IPS DF 19.7 (cell line): ENCODE measurements at places on chromosomes 7 and 10.

- DNase-seq: no peak
Measured at GRCh38 chr7:53302496-53303246, 267.2 kb downstream of the POM121L12 start.

- DNase-seq: no peak
Measured at GRCh38 chr10:86863484-86863842, 94.0 kb downstream of the MMRN2 start.

GRCh38 chr7:43244784-43245183, 132.3 kb downstream of the HECW1 start:
- DNase-seq: no peak

DNA sequence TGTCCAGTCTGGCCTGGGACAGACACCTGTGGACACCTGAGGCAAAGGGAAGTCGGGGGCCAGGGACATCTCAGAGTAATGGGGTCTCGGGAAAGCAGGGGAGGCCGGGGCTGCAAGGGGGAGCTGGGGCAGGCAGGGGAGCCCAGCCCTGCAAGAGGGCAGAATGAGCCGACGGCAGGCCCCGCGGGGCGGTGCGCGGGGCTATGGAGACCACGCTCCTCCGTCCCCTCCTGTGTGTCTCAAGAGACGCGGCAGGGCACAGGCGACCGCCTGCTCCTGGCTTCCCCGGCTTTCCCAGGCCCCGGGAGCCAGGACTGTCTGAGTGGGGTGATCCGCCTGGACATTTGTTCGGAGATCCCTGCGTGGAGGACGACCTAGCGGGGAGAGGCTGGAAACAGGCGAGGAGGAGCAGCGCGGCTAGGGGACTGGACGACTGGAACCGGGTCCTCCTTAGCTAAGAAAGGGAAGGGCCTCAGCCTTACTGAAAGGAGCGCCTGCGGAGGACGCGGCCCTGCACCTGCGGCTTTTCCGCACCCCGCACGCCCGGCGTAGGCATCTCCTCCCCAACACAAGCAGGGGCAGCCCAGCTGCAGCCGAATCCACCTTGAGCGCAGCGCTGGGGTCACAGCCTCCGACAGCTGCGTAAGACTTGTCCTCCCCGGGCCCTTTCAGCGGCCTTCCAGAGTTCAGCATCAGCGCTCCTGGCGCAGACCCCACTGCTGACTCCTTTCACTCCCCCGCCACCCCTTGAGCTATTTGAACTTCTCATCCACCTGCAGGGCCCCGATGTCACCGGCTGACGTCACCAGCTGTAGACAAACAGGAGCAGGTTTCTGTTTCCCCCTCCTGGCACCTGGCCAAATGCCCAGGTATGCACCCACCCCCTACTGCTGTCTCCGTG, 176.4 kb downstream of the ZNF248 start:
- DNase-seq: no peak

GRCh38 chr10:24462889-24463552, 254.1 kb downstream of the KIAA1217 start:
- DNase-seq: no peak

DNA sequence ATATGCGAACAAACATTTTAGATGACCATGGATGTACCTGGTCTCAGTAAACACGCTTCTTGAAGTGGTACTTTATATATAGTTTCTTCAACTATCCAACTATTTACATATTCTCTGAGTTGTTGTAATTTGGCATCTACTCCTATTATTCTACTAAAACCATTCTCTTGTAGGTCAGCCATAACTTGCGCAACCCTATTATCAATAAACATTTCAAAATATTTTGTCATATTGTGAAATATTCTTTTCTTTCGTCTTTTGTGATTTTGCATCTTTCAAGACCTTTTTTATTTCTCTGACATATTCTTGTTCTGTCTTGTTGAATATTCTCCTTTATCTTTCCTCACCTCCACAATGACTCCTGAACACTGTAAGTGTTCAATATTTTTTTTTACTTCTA, 753.3 kb downstream of the NXPH1 start:
- no peak for DNase-seq

GRCh38 chr7:36021367-36021766, 131.7 kb upstream of the EEPD1 start:
- DNase-seq: no peak

DNA sequence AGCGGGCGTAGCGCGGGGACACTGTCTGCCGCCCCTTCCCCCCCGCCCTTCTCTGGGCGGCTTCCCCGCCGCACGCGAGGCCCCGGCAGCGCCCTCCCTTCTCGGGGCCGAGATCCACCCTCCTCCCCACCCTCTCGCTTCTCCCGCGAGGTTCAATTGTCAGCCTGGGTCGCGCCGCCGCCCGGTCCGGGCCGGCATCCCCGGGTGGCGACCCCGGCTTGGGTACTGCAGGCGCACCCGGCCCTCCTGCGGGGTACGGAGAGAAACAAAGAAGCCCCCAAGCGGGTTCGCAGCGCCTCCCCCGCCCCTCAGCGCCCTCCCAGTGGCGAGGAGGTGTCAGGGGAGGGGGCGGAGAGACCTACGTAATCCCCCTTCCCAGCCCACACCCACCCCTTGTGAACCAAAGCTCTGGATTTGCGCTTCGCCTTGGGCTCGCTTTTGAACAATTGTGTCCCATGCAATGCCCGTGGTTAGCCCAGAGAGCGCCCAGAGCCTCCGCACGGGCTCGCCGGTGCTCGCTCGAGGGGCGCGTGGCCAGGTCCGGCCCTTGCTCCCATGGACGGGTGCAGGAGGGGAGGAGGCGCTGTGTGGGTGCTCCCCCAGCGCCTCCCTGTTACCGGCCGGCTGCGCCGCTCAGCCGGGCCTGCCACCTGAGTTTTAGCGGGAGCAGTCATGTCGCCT, 634 bp downstream of the HECW1 start:
- no peak for DNase-seq
